ENCODE measurements at places on chromosomes 5 and 9.

DNA sequence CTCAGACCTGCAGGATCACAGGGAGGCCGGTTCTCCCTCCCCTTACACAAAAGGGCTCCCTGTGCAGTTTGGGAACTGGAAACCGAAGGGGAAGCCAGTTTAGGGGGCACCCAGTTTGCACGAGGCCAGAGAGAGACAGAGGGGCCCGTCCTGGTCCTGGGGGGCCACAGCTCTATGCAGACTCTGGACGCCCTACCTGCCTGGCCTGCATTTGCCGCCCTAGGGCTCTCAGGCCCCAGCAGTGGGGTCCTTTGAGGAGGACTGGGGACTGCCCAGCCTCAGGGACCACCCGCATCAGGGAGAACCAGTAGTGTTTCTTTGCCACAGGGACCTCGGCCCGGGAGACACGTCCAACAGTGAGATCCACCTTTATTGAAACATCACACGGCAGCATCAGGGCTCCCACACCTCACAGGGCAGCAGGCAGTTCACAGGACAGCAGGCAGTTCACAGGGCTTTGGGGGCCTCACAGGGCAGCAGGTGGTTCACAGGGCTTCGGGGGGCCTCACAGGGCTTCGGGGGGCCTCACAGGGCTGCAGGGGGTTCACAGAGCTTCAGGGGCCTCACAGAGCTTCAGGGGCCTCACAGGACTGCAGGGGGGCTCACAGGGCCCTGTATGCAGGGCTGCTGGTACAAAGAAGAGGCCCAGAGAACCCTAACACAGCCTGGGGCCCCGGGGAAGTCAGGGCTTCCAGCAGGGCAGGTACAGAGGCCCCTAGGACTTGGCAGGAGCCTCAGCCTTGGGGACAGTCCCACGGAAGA lies 648 bp upstream of the NSMF start:
- DNase-seq = no peak

DNA sequence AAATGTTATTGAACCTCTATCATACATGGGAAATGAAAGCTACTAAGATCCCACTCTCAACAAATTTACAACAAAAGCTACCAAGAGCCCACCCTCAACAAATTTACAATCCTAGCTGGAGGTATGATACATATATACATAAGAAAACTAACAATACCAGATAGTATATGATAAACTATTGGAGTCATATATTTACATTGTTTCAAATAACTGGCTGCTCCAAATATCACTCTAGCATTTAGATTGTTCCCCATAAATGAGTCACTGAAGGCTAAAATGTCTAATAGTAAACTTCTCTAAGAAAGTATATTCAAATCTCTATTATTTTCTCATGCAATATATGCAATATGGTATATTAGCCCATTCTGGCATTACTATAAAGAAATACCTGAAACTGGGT lies 151.1 kb downstream of the TMEM161B start:
- DNase-seq = no peak

DNA sequence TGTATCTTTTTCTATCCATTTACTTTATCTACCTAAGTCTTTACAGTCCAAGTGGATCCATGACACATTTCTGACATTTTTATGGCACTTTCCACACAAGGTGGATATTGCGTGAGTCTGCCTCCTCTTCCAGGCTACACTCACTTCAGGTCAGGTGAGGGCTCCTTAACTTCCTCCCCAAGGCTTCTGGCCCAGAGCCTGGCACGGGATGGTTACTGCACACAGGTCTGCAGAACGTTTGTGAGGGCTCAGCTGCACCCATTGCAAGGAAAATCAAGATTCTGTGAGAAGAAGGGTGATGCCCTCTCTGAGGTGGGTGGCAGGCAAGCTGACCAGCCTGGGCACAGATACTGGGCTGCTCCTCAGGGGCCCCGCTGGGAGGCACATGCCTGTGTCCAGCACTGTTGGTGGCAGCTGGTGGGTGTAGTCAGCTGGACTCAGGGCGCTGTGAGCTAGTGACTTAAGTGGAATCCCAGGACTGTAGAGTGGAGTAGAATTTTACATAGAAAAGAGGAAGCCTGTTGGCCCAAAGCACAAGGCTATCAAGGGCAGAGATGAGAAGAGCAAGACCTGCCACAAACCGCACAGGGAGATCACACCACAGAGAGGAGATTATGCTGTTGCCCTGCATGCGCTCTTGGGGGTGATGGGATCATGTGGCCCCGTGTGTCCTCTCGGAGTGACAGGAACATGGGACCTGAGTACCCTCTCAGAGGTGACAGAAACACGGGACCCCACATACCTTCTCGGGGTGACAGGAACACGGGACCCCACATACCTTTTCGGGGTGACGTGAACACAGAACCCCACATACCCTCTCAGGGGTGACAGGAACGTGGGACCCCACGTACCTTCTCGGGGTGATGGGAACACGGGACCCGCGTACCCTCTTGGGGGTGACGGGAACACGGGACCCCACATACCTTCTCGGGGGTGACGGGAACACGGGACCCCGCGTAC lies 21.3 kb downstream of the AHRR start:
- DNase-seq = no peak

GRCh38 chr5:144547098-144547499 lies 376.4 kb downstream of the KCTD16 start:
- no peak for DNase-seq

DNA sequence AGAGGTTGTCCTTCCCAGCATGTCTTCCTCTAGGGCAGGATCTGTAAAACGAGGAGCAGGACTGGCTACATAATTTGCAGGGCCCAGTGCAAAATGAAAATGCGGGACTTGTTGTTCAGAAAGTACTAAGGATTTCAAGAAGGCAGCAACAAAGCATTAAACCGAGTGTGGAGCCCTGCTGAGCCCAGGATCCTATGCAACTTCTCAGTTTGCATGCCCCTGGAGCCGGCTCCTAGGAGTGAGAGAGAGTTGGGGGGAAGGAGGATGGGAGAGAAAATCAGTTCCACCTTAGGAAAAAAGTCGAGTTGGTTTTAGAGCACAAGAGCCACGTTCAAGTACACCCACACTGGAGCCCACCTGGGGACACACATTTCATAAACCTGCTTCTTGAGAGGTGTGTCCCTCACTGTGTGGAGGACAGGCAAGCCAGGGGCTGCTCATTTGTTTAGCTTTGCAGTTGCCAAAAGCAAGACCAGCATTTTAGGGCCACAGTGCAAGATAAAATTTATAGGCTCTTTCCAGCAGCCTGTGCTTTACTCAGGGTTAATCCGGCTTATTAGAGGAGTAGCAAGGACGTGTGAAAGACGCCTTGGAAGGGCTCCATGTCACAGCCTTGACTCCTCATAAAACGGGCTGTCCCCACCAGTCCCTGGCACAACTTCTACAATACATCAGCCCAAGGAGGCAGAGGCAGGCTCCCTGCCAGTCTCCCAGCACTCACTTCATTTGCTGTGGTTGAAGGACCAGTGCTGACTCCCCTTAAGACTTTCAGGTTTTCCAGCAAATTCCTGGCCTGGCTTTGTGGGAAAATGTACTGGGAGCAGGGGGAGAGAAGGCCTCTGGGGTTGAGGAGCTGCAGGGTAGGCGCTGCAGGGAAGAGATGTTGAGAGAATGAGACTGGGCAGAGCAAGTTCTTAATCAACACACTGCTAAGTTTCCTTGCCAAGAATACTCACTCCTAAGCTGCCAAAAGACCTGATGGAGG lies 159.7 kb upstream of the SEMA6A start:
- DNase-seq = no peak

- DNase-seq = no peak
These were observed 44.4 kb downstream of the RFK start for GRCh38 chr9:76349865-76350264.

DNA sequence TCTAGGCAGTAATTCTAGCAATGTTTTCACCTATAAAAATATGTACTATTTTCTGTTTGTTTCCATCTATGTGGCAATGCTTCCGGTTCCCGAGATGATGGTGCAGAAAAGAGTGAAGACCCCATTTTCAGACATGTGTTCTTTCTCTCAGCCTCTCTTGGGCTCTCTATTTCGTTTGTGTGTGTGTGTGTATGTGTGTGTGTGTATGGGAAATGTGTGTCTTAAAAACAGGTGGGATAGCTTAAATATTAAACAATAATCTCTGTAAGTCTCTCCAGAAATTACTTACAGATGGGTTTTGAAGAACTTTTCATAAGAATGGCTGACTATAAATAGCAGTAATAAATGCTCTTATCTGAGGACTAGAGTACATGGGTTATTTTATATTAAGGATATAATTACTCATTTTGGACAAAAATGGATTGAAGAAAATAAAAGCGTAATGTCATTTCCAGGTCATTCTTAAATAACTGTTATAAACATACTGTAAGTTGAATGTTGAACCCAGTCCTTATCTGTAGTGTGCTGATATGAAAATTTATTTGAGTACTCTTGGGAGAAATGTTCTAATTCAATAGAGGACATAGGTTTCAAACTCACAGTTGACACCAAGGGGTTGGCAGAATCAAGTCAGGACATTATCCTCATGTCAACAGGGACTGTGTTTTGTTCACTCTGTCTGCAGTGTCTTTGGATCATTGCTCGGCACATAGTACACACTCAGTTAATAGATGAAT lies 31.1 kb downstream of the PCSK5 start:
- DNase-seq = no peak

DNA sequence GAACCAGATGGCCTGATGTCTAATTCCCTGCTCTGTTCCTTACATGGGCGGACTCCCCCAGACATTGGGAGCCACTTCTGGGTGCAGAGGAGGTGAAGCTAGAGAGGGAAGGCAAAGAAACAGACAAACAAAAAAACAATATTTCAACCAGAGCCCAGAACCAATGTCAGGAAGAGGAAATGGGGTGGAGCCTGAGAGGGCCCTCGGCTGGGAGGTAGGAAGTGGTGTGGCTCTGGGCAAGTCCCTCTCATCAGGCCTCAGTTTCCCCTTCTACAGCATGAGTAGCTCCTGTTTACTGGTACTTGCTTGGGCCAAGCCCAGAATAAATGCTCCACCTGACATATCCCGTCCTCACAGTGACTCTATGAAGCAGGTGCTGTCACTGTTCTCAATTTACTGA lies 11.1 kb downstream of the SH2D3C start:
- DNase-seq = no peak

GRCh38 chr5:150999704-151000442 lies 20.5 kb upstream of the GPX3 start:
- DNase-seq = no peak

DNA sequence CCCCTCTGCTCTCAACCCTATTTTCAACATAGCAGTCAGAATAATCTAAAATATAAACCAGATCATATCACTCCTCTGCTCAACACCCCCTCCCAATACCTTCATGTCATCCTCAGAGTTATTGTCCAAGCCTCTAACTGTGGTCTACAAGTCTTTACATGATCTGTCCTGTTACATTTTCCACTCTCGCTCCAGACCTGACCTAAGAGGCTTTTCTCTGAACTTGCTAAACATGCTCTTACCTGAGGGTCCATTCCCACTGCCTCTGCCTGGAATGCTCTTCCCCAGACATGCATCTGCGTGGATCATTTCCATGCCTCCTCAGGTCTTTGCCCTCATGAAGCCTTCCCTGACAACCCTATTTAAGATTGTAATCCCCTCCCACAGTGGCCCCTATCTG lies 12.0 kb downstream of the NIPSNAP3B start:
- DNase-seq = no peak

DNA sequence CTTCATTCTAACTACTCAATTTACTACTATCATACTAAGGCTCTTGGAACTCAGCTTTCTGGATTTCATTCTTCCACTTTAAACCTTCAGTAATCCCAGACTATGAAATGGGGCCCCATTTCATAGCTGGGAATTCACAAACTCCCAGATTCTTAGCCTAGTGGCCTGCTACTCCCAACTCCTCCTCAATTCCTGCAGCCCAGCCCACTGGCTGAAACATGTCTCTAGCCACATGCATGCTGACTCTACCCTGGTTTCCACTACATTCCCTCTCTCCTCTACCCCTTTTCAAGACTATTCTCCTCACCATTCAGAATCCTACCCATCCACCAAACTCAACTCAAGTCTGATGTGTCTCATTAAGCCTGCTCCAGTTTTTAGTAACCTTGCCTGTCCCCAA lies 370.6 kb downstream of the BNC2 start:
- DNase-seq = no peak

DNA sequence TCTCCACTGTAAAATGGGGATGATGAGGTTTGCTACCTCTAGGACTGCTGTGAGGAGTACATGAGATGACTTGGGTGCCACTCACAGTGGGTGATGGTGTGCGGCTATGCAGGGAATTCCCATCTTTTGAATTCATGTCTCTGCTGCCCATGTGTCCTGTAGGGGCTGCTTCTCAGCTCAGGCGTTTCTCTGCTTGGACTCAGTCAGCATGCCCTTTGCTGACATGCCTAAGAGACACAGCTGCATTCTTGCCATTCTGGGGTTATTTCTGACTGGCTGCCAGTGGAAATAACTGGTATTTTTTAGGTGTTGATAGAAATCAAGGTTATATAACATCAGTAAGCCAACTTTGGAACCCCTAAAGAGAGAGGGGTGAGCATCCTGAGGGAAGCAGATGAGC lies 24.3 kb upstream of the XPA start:
- DNase-seq = no peak

DNA sequence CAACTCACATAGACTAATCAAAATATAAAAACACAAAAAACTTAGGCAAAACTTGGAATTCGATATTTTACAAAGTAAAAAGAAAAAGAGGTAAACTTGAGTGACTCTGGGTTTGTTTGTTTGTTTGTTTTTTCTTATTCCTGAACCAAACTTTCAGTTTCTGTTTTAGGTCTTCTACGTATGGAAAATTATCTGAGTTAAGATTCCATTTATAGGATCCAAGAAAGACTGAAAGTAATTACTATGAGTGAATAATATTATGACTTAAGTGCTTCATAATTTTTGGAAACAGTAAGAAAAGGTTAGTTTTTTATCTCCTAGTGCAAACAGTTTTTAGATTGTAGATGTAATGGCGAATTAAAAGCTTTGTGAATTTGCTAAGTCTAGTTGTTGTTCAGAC lies 13.2 kb downstream of the ST8SIA4 start:
- DNase-seq = no peak

Measured in CD4-positive, alpha-beta T cell (primary cell).